ENCODE measurements at places on chromosomes 7 and 10. TPM values are rescaled to one million over a fixed set of nuclear protein-coding genes. Genes with fewer than 3 reads are reported as not detected.
A peak's percentile ranks its signal among the peaks of the same experiment; 100 is the strongest.

DNA sequence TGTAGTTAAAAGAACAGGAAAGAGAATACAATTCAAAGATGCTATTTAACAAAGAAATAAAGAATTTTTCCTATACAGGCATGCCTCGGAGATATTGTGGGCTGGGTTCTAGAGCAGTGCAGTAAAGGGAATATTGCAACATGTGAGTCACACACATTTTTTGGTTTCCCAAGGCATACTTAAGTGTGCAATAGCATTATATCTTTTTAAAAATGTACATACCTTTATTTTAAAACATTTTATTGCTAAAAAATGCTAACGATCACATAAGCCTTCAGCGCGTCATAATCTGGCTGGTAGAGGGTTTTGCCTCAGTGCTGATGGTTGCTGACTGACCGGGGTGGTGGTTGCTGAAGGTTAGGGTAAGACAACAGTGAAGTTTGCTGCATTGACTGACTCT lies 54.4 kb downstream of the ESYT2 start:
- H3K4me3 ChIP-seq = no peak overlapping the region
- no peak for DNase-seq
- H3K36me3 ChIP-seq = peaks cover 23% of the 10 kb centered on the region

HABP2 gene
- total RNA-seq = 7.5 TPM

DNA sequence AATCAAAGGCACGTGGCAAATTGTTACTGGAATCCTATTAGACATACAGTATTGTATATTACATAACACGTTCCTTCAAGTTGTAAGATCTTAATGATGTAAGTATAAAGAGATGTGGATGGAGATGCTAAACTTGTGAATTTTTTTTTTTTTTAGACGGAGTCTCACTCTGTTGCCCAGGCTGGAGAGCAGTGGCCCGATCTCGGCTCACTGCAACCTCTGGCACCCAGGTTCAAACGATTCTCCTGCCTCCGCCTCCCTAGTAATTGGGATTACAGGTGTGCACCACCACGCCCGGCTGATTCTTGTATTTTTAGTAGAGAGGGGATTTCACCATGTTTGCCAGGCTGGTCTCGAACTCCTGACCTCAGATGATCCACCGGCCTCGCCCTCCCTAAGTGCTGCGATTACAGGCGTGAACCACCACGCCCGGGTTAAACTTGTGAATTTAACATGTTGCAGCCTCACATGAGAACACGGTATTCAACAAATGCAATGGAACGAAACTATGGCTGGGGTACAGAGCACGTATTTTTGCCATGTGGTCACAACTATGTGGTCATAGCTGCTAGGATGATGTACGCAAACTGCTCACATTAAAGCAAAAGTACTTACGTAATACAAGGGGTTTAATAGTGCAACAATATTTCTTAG lies 818 bp upstream of the SUPV3L1 start:
- peak overlapping the region; percentile 94 for H3K4me3 ChIP-seq
- H3K4me1 ChIP-seq = peaks cover 17% of the 10 kb centered on the region
- no peak for DNase-seq
- H3K27me3 ChIP-seq = no peaks in the 10 kb centered on the region
- peak overlapping the region; percentile 100 for H3K27ac ChIP-seq

NUDT1 gene
- 25.1 TPM for total RNA-seq

- H3K36me3 ChIP-seq = no peaks in the 10 kb centered on the region
- DNase-seq = no peak
- H3K4me1 ChIP-seq = no peaks in the 10 kb centered on the region
- no peak overlapping the region for H3K27ac ChIP-seq
- peaks cover 4% of the 10 kb centered on the region for H3K27me3 ChIP-seq
- no peak overlapping the region for H3K4me3 ChIP-seq
Observed at GRCh38 chr10:62584731-62585130, 210.6 kb downstream of the ZNF365 start.

DNA sequence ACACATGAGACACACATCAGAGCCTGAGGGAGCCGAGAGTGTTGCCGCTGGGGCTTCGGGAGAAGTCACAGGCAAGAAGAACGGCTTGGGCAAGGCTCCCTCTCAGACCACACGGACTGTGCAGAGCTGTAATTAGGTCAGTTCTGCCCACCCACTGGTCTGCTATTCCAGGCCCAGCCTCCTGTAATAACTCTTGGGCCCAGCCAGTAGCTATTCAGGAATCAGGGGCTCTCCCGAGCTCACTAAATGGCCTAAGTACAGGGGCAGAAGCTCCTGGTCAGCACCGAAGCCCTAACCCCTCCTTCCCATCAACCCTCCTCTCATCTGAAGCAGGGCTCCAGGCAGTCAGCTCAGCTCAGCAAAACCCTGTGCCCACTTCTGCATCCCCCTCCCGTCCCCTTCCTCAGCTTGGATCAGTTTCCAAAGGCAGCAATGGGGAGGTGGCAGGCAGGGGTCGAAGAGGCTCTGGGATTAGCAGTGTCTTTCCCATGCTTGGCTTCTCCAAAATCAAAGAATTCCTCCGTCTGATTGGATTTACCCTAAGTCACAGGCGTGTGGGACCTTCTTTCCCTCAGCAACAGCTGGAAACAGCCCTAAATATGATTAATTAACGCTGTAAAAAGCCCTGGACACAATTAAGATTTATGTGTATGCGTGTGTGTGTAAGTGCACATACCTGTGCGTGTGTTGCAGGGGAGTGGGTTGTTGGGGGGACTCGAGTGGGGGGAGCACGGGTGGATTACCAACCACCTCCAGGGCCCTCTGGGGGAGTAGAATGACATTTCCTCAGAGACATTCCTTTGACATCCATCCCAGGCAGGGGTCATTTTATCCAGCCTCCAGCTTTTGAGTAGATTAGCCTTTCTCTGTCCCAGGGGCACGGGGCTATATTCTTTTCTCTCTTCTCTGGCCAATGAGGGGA lies 48.4 kb upstream of the BTRC start:
- no peak for DNase-seq
- peaks cover 75% of the 10 kb centered on the region for H3K27me3 ChIP-seq
- H3K4me1 ChIP-seq = peaks cover 27% of the 10 kb centered on the region
- no peak overlapping the region for H3K27ac ChIP-seq
- H3K36me3 ChIP-seq = no peaks in the 10 kb centered on the region

CLDN15 gene
- total RNA-seq = 16.3 TPM

DNA sequence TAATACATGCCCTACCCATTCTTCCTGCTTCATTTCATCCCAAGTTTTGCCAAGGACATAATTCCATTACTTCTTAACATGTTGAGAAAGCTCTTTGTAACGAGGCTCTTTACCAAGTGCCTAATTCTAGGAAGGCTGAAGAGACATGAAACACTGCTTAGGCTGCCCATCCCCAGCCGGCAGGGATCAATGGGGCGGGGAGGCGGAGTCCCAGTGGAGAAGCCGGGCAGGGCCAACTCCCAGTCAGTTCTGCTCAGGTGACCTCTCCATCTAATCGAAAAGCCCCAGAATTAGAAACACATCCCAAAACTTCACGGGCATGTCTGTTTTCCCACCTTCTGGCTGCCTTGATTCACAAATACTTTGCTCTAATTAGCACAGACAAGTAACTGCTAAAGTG lies 89.5 kb upstream of the LYZL1 start:
- peaks cover 28% of the 10 kb centered on the region for H3K4me1 ChIP-seq
- H3K27me3 ChIP-seq = no peaks in the 10 kb centered on the region
- H3K4me3 ChIP-seq = no peak overlapping the region
- no peaks in the 10 kb centered on the region for H3K36me3 ChIP-seq
- no peak overlapping the region for H3K27ac ChIP-seq
- DNase-seq = no peak

GRCh38 chr7:54392935-54393334 lies 149.2 kb upstream of the VSTM2A start:
- no peaks in the 10 kb centered on the region for H3K4me1 ChIP-seq
- H3K4me3 ChIP-seq = no peak overlapping the region
- H3K36me3 ChIP-seq = no peaks in the 10 kb centered on the region
- DNase-seq = no peak
- H3K27ac ChIP-seq = no peak overlapping the region
- no peaks in the 10 kb centered on the region for H3K27me3 ChIP-seq

RABGEF1 gene
- 24.1 TPM for total RNA-seq

EIF3A gene
- total RNA-seq = 132 TPM

DNA sequence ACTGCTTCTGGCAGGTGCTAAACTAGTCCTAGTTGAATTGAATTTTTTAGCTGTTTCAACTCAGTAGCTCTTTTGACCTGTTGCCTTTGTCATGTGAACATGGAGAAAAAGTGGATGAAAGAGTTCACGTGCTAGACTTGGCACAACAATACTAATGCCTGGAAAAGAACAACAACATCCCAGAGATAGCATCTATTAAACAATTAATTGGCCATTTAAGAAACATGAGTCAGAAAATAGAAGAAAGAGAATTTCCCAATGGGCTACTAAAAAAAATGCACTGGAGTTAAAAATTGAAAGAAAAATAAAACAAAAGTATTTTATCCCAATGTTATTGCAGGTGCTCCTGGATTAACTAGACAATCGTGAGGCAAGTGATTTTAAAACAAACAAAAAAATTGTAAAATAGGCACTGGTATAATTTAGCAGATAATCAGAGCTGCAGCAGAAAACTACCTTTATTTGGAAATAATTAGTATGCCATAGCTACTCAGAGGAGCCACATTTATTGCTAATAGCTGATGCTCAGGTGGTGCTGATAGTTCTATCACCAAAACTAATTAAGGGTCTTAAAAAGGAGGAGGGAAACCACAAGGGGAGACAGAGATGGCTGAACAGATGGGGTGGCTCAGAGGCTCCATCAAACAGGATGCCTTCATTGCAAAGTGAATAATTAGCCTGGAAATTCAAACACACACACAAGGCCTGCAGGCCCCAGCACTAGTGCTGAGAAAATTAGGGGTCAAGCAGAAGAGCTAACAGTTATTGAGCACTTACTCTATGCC lies 17.6 kb downstream of the CCDC71L start:
- no peaks in the 10 kb centered on the region for H3K27me3 ChIP-seq
- H3K36me3 ChIP-seq = no peaks in the 10 kb centered on the region
- no peak overlapping the region for H3K27ac ChIP-seq
- no peaks in the 10 kb centered on the region for H3K4me1 ChIP-seq
- no peak overlapping the region for H3K4me3 ChIP-seq

COPG2 gene
- 54.0 TPM for total RNA-seq

GPC2 gene
- total RNA-seq = 53.3 TPM

DNA sequence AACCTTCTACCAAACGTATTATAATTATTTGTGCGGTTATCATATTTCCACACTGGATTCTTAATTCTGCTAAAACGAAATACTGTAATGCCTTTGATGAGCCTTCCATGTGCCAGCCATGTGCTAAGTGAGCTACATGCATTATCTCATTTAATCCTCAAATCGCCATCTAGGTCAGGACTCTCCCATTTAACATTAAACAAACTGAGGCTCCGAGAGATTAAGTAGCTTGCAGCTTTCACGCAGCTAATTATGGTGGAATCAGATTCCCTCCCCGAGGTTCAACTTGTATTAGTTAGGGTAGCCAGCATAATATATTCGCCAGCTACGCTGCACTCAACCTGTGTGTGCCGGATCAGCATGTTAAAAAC lies 798 bp upstream of the TSPAN33 start:
- peak overlapping the region; percentile 89 for H3K4me3 ChIP-seq
- peaks cover 5% of the 10 kb centered on the region for H3K4me1 ChIP-seq
- H3K27me3 ChIP-seq = peaks cover 68% of the 10 kb centered on the region

AKR1C4 gene
- total RNA-seq = 2.0 TPM

HOXA13 gene
- total RNA-seq = 1.5 TPM

GRCh38 chr10:118139321-118139720 lies 92.6 kb upstream of the RAB11FIP2 start:
- no peak overlapping the region for H3K27ac ChIP-seq
- H3K27me3 ChIP-seq = no peaks in the 10 kb centered on the region
- no peak for DNase-seq
- no peak overlapping the region for H3K4me3 ChIP-seq

DNA sequence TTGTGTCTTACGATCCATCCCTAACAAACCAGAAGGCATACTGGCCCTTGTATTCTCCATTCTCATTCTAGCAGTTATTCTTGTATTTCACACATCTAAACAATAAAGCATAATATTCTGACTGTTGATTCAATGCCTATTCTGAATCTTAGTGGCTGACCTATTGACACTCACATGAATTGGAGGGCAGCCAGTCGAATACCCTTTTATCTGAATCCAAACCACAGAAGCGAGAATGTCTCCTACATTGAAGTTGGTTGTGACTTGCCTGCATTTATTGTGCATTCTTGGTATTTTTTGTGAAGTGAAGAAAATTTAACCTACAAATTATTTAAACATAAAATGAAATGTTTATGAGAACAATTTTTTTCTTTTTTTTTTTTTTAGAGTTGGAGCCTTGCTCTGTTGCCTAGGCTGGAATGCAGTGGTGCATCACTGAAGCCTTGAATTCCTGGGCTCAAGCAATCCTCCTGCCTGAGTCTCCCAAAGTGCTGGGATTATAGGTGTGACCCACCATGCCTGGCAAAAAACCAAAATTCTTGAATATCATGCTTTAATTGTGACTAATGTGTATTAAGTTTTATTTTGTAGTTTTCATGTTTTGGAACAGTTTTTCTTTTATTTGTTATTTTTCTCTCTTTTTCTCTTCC lies 22.7 kb downstream of the EXOC4 start:
- no peak overlapping the region for H3K27ac ChIP-seq
- peaks cover 34% of the 10 kb centered on the region for H3K36me3 ChIP-seq
- no peaks in the 10 kb centered on the region for H3K27me3 ChIP-seq

GRCh38 chr10:127943336-127943910 lies 36.5 kb downstream of the PTPRE start:
- H3K4me3 ChIP-seq = peak overlapping the region; percentile 34
- H3K27ac ChIP-seq = no peak overlapping the region
- peaks cover 14% of the 10 kb centered on the region for H3K4me1 ChIP-seq
- H3K27me3 ChIP-seq = peaks cover 35% of the 10 kb centered on the region

ANKRD30A gene
- total RNA-seq = not detected

KIF11 gene
- total RNA-seq = 14.6 TPM

GRCh38 chr7:3068530-3068929 lies 24.9 kb upstream of the CARD11 start:
- H3K27me3 ChIP-seq = peaks cover 16% of the 10 kb centered on the region
- no peaks in the 10 kb centered on the region for H3K36me3 ChIP-seq
- H3K4me3 ChIP-seq = no peak overlapping the region
- no peak overlapping the region for H3K27ac ChIP-seq

LGI1 gene
- 2.2 TPM for total RNA-seq

ZP3 gene
- not detected for total RNA-seq

DNA sequence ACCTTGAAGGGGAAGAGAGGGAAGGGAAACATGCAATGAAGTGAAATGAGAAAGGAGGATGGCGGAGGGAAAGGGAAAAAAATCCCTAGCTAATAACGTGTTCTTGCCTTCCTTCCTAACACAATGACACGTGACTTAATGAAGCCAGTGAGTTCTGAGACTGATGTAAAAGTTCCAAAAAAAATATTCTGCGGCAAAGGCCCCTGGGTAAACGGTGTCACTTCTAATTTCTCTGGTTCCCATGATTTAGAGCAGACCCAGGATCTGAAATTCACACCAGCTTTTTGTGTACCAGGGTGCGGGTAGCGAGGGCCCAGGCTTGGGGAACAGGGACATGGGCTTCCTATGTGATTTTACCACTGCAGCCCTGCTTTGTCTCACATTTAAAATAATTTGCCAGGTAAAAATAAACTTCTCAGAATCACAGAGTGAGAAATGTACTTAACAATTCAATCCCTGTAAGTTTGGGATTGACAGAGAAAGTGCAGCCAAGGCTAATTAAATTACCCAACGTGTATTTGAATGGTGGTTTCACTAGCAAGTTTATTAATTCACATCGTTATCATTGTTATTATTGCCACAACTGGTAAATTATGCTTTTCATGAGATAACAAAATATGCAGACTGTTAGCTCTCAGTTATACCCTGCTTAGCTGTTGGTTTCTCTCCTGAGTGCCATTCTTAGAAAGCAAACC lies 182.4 kb downstream of the SEM1 start:
- H3K27me3 ChIP-seq = no peaks in the 10 kb centered on the region
- peaks cover 15% of the 10 kb centered on the region for H3K4me1 ChIP-seq
- H3K4me3 ChIP-seq = peak overlapping the region; percentile 18
- H3K27ac ChIP-seq = peak overlapping the region; percentile 37
- DNase-seq = no peak

All from type B pancreatic cell (in vitro differentiated cells).